ENCODE measurements at places on chromosomes 2 and 18. TPM values are rescaled to one million over a fixed set of nuclear protein-coding genes. Genes with fewer than 3 reads are reported as not detected.

GRCh38 chr2:105403783-105404698 is 5.2 kb upstream of the FHL2 start:
- no peak for DNase-seq

DNA sequence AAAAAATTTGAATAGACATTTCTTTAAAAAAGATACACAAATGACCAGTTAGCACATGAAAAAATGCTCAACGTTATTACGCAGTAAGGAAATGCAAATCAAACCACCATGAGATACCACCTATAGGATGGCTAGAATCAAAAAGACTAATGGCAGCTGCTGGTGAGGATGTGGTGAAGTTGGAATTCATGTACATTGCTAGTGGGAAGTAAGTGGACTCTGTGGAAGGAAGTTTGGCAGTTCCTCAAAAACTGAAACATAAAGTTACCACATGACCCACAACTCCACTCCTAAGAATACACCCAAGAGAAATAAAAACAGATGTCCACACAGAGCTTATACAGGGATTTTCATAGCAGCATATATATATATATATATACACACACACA is 51.2 kb downstream of the MBP start:
- no peak for DNase-seq

GRCh38 chr2:19119326-19120001 is 239.0 kb downstream of the OSR1 start:
- DNase-seq, result no peak

OBSL1 gene
- total RNA-seq, result 165 TPM

GRCh38 chr18:48663096-48663930 is 124.5 kb downstream of the CTIF start:
- DNase-seq, result no peak

- no peak for DNase-seq
Observed at GRCh38 chr2:185567196-185567595, 171.4 kb upstream of the FSIP2 start.

GRCh38 chr18:13392899-13393298 is 174.3 kb downstream of the LDLRAD4 start:
- no peak for DNase-seq

DNA sequence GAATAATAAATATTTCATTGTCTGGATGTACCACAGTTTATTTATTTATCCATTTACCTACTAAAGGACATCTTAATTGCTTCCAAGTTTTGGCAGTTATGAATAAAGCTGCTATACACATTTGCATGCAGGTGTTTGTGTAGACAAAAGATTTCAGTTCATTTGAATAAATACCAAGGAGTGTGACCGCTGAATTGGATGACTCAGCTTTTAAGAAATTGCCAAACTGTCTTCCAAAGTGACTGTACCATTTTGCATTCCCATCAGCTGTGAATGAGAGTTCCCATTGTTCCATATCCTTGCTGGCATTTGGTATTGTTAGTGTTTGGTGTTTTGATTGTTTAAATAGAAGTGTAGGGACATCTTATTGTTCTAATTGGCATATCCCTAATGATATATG is 36.2 kb upstream of the FMNL2 start:
- no peak for DNase-seq

GRCh38 chr2:112151701-112152440 is 13.7 kb downstream of the FBLN7 start:
- no peak for DNase-seq

DNA sequence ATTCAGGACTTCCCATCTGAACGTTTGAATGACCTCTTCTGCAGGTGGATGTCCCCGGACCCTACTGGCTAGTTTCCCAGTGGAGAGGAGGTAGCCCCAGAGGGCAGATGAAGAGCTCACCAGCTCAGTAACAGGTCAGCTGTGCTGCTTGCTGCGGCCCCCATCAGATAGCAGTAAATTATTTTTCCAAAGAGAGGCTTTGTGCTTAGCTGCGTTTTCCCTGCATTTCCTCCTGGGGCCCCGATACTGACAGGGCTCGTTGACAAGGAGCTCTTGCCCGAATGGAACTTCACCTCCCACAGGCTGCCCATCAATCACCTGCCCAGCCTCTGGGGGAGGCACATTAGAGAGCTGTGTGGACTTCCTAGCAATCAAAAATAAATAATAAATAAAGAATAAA is 185.8 kb downstream of the DOK6 start:
- DNase-seq, result no peak

- DNase-seq, result no peak
Observed at GRCh38 chr2:233140978-233141377, 80.8 kb downstream of the INPP5D start.

TXNDC2 gene
- total RNA-seq, result not detected

DNA sequence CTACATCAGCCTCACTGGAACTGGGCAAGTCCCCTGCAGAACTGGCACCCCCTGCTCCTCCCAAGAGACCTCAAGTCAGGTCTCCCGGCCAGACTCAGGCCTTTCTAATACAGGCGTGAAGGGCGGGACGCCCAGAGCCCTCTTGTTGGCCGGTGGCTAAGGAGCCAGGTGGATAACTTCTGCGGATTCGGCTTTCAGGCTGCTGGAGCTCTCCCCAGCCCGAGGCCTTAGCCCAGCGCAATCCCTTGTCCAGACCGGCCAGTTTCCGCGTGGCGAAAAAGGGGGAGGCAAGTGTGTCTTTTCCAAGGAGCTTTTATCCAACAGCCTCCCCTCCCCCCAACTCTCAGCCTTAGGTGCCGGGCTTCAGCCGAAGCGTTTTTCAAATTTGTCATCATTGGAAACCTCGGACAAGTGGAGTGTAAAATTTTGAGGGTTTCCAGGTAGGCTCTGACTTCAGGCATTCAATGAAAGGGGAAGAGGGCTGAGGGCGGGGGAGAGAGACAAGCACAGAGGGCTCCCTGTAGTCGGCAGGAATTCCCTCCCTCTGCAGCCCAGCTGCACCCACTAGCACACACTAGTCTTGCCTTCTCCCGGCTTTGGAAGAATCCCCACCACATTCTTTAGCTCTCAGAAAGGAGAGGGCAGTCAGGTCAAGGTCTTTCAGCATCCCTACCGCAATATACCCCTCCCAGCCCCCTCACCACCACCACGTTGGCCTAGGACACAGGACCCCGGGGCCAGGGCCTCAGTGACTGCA is 9.5 kb upstream of the SATB2 start:
- no peak for DNase-seq

DNA sequence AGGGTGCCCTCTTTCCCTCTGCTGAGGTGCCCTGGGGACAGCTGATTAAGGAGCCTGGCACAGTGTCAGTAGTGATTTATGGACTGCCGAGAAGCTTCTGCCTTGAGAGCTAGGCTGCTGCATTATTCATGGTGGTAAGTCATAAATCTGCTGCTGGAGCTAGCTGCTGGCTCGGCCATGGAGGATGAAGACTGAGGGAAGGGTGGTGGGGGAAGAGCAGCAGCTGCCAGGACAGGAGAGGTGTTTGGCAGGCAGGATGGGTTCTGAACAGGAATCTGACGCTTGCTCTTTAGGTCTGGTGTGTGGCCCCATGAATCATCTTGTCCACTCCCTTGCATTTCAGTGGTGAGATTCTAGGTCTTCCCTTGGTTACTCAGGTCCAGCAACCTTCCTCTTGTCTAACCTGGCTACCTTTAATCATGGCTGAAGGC is 296.3 kb downstream of the DYSF start:
- no peak for DNase-seq

SH3BP4 gene
- 9.0 TPM for total RNA-seq

DNA sequence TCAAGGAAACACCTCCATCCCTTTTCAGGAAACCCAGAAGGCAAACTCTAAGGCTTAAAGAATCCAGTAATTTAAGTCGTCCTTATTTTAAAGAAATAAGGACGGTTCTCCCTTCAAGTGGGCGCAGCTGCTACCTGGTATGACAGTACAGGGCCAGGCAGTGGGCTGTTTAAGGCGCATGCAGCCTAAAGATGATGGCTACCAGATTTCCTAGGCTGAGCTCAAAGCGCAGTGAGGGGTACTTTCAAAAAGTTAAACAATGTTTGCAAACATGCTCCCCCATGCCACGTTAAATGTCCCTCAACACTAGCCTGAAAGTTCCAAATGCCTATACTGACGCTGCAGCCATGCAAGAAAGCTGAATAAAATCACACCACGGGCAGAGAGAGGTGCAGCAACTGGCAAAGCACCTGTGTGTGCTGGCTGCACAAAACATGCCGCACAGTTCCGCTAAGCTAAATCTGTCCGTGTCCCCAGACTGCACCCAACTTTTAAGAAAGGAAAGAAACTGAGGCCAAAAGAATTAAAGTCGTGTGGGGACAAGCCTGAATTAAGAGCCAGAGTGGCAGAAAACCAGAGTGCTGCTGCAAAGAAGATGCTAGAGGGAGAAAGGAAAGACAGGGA is 583 bp downstream of the HIBCH start:
- DNase-seq, result no peak

DNA sequence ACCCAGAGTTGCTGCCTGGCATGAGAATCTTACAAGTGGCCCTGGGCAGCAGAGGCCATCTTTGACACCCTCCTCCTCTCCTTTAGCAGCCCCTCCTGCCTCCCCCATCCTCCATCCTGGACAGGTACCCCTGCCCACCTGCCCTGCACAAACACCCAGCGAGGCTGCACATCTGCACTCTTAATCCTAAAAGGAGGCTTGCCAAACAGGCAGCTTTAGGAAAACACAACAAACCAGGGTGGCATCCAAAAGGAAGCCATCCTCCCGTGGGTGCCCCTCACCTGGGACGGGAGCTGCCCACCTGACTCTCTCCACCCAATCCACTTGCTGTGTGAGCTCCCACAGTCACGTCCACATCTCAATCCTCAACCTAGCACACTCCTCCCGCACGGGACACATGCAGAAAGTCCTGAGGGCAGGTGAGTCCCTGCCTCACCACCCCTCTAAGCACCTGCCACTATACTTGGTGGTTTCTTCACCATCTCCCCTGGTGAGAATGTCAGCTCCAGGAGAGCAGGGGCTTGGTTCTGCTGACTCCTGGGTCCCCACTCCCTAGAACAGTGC is 5.8 kb downstream of the BIN1 start:
- no peak for DNase-seq

GRCh38 chr2:31238126-31238905 is 4.4 kb downstream of the EHD3 start:
- no peak for DNase-seq

- DNase-seq, result no peak
Observed at GRCh38 chr18:5508821-5509220, 35.0 kb downstream of the EPB41L3 start.

GRCh38 chr2:65957886-65958285 is 477.0 kb upstream of the MEIS1 start:
- DNase-seq, result no peak

- DNase-seq, result no peak
Observed at GRCh38 chr18:61286867-61287266, 46.4 kb upstream of the CDH20 start.

SCN1A gene
- 0.59 TPM for total RNA-seq

GRCh38 chr2:120936476-120937334 is 201.0 kb downstream of the GLI2 start:
- no peak for DNase-seq

DNA sequence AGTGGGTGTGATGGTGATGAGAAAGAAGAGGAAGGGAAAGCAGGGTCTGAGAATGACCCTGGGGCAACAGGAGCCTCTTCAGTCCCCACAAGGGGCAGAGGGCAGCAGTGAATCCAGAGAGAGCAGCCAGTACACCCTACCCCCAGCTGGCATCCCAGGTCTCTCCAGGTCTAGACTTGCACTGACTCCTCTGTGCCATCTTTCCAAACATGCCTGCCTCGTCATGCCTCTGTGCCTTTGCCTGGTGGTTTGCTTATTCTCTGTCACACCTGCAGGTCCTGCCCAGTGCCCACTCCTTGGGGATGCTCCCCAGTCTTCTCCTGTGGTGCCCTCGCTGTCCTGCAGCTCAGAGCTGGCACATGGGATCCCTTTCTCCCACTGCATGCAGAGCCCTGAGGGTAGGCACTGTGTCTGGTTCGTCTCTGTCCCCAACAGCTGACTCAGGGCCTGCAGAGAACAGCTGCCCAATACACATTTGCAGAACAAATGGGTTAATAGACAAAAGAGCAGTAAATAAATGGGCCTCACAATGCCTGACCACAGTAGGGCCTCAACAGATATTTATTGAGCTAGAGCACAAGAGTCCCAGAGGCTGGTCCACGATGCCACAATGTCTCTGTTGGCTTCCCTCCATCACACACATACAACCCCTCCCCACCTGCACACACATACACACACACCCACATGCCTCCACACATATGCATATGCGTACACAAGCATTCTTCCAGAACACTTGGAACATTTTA is 89.8 kb downstream of the HS1BP3 start:
- DNase-seq, result no peak

DNA sequence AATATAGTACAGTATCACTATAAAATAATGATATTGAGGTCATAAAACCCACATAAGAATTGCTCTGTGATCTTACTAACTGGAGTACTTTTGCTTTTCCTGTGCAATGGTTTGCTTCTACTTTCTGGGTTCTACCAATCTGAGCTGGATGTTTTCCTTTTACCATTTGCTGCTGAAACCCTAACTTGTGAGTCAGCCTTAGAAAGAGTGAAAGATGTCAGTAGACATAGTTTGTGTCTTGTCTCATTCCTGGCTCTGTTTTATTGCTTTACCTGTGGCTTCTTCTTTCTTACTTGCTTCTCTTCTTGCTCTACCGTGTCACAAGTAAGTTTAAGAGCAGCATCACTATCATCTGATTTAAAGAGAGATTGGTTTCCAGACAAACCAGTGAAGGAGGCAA is 61.0 kb downstream of the MBD2 start:
- no peak for DNase-seq

LYG2 gene
- not detected for total RNA-seq
